ENCODE measurements at places on chromosomes 4 and X.
A peak's percentile ranks its signal among the peaks of the same experiment; 100 is the strongest.

- DNase-seq, result no peak
Observed at GRCh38 chr4:153333874-153334273, 10.6 kb upstream of the MND1 start.

DNA sequence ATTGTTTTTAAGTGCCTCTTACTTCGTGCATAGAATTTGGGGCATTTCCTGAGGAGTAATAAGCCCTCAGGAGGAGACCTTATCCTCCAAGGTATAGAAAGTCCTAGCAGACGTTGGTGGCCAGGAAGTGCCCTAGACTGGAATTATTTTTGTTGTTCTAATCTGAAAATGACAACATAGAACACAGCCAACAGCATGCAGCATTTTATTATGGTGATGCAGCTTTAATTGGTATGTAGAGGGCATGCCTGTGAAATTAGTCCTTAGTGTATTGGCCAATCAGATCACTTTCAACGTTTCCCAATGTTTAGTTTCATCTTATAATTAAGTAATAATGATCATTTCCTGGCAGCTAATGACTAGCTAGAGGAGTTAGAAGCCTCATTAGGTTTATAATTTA lies 199.2 kb downstream of the SHROOM3 start:
- peak; percentile 66 for DNase-seq

DNA sequence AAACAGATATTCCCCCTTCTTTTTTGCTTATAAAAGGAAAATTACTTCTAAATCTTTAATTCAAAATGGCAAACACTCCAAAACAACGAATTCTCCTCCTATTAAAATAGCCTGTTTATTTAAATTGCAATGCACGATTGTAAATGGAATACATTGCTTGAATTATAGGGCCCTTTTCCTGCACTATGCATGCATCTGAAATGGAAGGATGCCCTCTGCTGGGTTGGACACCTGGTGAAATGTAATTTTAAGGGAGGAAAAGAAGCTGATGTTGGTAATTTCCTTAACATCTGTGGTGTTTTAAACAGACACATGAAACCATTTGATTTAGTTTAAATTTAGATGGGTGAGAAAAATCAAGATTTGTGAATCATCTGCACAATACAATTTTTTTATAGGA lies 72.8 kb downstream of the GRXCR1 start:
- DNase-seq, result no peak

- no peak for DNase-seq
Observed at GRCh38 chrX:10098270-10098713, 58.5 kb upstream of the CLCN4 start.

GRCh38 chr4:138865765-138866164 lies 149.8 kb upstream of the NOCT start:
- no peak for DNase-seq

- peak; percentile 2 for DNase-seq
Observed at GRCh38 chr4:17958181-17958580, 63.4 kb downstream of the LCORL start.

DNA sequence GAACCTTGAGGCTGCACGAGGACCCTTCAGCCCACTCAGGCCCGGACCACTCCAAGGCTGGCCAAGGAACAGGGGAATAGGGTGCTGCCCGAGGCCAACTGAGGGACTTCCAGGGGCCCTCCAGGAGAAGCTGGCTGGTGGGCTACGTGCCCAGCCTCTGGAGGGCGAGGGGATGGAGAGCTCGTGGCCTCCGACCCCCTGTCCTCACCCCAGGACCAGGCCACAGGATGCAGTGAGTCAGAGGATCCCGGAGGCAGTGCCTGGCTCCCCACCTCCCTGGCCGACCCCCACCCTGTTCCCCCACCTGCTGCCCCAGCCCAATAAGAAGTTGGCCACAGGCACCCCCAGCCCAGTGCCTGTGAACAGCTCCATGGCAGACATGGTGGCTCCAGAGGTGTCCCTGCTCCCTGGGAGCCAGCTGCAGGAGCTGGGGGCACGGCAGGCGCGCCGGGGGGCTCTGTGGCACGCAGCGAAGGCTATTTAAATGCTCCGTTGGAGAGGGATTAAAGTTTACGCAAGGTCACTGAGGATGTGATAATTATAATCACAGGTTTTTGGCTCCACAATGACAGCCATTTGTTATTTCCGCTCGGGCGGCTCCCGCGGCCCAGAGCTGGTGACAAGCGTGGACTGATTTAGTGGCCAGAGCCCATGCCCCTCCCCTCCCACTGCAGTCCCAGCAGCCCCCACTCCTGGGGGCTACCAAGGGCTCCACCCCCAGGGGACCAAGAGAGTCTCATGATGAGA lies 95.7 kb upstream of the NKX1-1 start:
- DNase-seq, result no peak
